GM06990 (cell line): ENCODE measurements at places on chromosomes 1 and 21.

DNA sequence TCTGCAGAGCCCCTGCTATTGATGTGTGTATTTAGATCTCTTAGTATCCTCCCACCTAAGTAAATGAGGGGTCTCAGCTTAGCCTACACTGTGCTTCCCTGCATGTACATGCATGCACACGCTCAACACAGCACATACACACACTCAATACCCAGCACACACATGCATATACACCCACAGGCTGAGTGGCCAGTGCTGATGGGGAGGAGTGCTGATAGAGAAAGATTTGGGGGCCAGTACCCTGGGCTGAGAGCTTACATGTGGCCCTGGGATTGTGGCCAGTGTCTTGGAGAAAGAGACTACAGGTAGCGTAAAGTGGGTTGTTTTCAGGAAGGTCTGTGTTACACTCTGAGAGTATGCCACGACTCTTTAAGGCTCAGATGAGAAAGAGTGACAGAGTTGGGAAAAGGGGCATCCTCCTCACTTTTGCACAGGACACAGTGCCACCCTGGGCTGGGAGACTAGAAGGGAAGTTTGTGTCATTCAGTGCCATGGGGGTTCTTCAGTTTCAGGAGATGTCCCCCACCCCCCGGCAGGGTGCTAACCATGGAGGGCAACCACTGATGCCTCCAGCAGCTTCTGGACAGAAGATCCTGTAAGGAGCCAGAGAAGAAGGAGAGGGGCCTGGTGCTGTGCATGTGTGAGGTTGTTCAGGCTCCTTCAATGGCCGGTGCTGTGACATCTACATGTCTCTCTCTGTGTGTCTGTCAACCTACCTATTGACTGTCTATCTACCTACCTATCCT, 166.8 kb downstream of the RHOU start:
- DNase-seq, result no peak

- peak; percentile 54 for DNase-seq
Measured at GRCh38 chr1:160708801-160709200, 2.8 kb downstream of the CD48 start.

DNA sequence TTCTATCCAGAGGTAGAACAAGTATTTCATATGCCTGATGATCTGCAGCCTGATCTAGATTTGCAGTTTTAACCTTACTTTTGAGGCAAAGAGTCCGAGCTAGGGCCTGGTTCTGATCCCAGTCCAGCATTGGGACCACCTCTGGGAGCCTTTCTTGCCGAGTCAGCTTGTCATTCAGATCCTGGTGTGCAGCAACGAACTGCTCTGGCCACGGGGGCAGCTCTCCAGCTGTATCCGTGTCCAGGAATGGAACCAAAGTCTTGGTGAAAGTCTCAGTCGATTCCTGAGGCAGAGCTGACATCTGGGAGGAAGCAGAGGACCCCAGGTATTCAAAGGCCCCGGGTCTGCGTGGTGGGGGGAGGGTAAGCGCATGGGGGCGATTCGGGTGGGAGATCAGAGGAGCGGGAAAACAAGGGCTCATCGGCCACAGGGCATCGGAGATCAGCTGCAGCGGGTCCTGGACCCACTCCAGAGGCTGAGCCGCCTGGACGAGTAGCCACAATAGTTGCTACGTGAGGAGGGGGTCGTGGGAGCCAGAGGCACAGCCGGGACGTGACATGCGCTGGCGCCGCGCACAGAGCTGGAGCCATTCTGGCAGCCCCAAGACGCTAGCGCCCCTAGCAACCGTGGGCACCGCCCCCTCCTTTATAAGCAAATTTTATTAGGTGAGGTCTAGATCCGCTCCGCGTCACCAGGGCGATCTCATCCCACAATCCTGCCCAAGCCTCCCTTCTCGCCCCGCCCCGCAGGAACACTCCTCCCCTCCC, 32.4 kb upstream of the BSDC1 start:
- no peak for DNase-seq

DNA sequence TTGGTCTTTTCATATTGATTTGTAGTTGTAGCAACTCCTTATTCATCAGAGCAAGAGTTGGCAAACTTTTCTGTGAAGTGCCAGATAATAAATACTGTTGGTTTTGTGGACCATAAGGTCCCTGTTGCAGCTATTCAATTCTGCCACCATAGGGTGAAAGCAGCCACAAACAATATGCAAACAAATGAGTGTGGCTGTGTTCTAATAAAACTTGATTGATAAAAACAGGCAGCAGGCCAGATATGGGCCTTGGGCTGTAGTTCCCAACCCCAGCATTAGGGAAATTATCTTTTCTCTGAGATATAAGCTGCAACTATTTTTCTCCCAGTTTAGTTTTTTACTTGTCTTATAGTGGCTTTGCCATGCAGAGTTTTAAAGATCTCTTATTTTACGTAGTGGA, 469.2 kb downstream of the SMYD3 start:
- DNase-seq, result no peak

- DNase-seq, result no peak
Measured at GRCh38 chr1:208809876-208810275, 565.7 kb upstream of the PLXNA2 start.

DNA sequence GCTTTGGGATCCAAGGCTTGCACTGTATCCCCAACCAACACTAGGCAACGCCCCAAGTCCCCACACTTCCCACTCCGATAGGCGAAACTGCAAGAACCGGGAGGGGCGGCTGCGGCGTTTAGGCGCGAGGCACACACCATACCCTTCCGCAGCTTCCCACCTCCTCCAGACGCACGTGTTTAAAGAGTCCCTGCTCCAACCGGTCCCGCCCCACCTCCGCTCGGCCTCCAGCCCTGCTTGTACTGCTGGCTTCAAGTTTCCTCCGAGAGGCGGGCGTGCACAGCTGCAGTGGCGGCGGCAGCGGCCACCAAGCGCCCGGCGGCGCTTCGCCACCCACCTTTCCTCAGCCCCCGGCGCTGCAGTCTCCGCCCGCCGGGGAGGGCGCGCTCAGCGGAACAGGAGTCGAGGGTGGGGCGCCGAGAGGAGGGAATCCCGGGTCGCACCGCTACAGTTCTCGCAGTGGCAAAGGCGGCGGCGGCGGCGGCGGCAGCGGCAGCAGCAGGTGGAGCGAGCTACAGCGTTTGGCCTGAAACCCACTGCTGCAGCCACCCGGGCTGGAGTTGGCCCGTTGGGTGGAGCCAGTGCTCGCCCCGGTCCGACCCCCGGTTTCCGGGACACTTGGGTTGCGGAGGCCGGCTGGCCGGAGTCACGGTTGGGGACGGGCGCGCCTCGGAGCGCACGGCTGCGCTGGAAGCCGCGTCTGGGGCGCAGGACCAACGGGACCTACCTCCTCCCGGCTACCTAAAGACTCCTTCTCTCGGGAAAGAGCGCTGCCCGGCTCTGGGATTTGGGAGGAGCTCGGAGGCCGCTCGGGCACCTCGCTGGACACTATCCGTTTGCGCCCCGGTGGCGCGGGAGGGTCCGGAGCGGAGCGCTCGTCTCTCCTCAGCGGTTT, at the start of gene CNIH3:
Gene CNIH3, plus strand, starts transcription at position 457 of the 895 bp plus-strand sequence. CDS start 858 bp downstream, outside the sequence.
- DNase-seq, result no peak

DNA sequence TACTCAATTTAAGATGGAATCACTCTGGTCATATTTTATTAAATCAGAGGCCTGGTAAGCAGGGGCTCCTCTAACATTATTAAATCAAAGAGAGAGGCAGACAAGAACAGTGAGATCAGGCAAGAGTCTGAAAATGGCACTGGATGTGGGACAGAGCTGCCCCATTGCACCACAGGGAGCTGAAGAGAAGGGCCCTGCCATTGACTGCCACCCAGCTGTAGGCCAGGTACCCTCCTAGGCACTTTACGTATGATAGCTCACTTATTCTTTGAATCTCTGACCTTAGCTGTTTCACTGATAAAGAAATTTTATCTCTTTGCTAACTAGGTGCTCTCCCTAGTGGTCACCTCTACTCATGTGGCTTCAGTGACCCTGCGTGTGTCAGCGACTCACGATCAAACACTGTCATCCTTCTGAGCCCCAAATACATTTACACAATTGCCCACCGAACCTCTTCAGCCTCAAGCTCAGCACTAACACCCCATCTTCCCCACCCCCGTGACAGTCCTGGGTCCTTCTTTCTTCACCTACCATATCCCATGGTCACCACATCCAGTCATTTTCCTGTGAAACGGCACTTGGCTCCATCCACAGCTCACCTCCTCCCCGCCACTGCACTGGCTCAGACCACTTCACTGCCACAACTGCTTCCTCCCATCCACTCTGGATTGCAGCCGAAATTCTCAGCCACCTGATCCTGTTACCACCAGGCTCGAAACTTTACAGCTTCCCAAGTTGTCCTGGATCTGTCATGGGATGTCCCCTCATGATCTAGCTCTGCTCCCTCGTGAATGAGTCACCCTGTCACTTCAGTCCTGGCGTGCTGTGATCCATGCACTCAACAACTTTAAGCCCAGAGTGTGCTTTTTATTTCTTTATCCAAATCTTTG, 97.3 kb upstream of the SYT6 start:
- no peak for DNase-seq

DNA sequence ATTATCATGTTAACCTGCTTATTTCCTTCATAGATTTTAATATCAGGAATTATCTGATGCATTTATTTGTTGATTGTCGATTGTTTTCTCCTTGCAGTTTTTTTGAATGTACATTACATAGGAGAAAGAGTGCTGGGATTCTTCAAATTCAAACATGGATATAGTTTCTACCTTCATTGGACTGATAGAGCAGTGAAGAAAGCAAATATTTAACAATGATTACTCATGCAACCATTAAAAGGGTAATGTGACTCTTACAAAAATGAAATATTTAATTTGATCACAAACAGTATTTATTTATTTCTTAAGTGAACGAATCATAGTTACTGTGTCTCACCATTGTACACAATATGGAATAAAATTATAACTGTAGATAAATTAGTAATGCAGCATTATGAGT, 350.9 kb downstream of the BRINP3 start:
- no peak for DNase-seq

DNA sequence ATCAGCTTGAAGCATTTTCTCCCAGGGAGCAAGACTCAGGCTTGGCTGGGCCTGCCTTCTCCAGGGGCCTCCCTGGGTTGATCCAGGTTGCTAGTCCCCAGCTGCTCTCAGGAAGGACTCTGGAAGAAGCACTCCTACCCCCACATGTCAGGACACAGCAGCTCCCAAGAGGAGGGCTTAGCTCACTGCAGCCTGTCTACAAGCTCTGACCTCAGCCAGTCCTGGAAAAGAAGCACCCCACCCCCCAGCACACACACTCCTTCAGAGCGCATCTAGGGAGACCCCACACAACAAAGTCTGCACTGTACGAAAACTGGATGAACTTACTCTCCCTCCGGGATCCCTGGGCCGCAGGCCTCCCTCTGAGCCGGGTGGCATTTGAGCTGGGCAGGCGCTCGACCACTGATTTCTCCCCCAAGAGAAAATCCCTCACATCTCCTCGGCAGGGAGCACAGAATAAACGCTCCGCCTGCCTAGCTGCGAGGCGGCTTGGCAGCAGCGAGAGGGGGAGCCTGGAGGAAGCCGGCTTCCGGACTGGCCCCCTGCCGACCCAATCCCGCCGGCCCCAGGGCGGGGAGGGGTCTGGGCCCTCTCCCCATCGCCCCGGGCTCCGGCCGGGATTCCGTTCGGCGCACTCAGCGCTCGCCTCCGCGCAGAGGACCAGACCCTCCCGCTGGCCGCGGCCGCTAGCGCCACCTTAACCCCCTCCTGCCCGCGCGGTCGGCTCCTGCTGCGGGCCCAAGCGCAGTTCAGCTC, at the start of gene KCNA2:
Gene KCNA2, minus strand, starts transcription at position 458 of the 756 bp plus-strand sequence. CDS start 1,576 bp downstream, outside the sequence.
- no peak for DNase-seq

- DNase-seq, result no peak
Measured at GRCh38 chr21:37008724-37009123, 2.2 kb downstream of the RIPPLY3 start.

GRCh38 chr1:161182214-161182613, 4.9 kb upstream of the B4GALT3 start:
- DNase-seq, result peak; percentile 48

DNA sequence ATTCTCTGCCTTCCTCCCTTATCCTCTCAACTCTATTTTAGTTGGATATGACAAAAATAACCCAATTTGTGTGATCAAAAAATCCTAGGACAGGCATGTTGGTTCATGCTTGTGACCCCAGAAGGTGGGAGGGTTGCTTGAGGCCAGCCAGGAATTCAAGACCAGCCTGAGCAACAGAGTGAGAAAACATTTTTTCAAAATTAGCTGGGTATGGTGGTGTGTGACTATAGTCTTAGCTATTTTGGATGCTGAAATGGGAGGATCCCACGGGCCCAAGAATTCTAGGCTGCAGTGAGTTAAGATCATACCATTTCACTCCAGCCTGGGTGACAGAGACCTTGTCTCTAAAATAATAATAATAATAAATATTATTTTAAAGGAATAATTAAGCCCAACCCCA, 1383.1 kb upstream of the ADGRL2 start:
- DNase-seq, result no peak

DNA sequence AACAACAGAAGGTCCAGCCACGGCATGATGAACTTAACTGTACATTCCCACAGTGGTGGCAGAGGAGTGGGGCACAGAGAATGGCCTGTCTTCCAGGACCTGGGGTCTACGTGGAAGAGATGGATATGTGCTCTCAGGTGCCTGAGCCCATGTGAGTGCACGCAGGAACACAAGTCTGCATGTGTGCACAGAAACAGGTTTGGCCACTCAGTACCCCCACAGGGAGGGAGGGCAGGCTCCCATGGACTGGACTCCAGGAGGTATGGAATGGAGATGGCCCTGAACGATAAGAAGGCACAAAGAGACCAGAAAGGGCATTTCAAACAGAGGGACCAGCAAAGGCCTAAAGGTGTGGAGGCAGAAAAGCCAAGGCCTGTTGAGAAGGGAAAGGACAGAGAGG, 10.8 kb downstream of the COL9A2 start:
- no peak for DNase-seq

- DNase-seq, result no peak
Measured at GRCh38 chr1:78420181-78420580, 70.6 kb upstream of the PTGFR start.

DNA sequence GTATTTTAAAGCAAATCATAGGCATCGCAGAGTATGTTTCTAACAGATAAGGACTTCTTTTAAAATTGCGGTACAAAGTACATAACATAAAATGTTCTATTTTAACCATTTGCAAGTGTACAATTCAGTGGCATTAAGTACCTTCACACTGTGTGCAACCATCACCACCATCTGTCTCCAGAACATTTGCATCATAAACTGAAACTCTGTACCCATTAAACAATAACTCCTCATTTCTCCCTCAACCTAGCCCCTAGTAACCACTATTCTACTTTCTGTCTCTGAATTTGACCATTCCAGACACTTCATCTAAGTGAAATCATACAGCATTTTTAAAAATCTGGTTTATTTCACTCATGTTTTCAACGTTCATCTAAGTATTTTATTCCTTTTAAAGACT, 16.6 kb upstream of the ATF3 start:
- no peak for DNase-seq

DNA sequence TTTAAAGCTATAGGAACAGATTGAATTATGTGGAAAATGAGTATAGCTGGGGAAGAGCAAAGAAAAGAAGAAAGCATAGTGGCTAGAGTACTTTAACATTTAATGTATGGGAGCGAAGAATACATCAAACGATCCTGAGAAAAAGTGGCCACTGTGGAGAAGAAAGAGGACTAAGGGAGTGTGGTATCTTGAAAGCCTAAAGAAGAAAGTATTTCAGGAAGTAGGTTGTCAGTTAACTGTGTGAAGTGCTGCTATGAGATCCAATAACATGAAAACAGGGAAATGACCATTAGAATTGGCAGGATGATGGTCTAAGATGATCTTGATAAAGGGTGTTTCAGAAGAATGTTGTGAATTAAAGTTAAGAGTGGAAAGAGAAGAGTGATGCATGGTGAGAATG, 219.6 kb upstream of the BEND5 start:
- no peak for DNase-seq

GRCh38 chr1:185512442-185512841, 195.4 kb upstream of the IVNS1ABP start:
- DNase-seq, result no peak

- no peak for DNase-seq
Measured at GRCh38 chr1:15797614-15798390, 9.6 kb downstream of the UQCRHL start.

GRCh38 chr1:237390823-237391222, 348.8 kb downstream of the RYR2 start:
- no peak for DNase-seq
